Head of caudate nucleus (tissue), 42 donors: ENCODE measurements at places on chromosomes 7 and 10.
A peak's percentile ranks its signal among the peaks of the same experiment; 100 is the strongest.

- no peak for DNase-seq
Measured at GRCh38 chr7:516216-516605, 3.4 kb downstream of the PDGFA start.

- no peak for DNase-seq
Measured at GRCh38 chr10:79431891-79432831, 13.3 kb downstream of the ZCCHC24 start.

DNA sequence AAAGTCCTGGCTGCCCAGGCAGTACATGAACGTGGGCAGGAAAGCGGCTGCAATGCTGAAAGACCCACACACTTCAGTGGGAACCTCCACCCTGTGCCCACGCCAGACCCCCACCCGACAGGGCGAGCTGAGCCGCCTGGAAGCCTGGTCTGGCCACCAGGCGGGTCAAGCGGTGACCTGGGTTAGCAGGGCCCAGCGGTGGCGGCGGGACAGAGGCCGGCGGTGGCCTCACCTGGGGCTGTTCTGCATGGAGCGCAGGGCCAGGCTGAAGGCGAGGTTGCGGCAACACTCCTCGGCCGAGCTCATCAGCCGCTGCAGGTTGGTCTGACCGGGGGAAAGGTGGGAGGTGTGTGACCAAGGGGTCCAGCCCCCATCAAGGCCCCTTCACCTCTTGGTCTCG is 11.6 kb upstream of the MICALL2 start:
- DNase-seq, result no peak

DNA sequence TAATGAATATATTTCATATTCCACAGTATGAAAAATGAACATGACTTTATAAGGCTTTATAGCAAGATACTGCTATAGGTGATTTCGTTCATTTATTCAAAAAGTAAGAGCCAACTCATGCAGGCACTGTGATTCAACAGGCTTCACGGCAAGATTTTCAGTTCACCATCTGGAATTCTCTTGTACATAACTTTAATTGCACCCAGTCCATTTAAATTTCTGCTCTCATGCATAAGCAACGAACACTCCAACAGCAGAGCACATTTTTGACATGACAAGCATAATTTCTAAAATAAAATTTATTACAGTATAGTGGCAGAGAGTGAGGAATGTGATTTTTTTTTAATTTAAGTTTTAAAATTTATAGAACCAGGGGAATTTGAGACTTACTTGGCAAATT is 436.1 kb downstream of the PHTF2 start:
- DNase-seq, result no peak

GRCh38 chr7:29805886-29806207 is 461 bp upstream of the WIPF3 start:
- no peak for DNase-seq

DNA sequence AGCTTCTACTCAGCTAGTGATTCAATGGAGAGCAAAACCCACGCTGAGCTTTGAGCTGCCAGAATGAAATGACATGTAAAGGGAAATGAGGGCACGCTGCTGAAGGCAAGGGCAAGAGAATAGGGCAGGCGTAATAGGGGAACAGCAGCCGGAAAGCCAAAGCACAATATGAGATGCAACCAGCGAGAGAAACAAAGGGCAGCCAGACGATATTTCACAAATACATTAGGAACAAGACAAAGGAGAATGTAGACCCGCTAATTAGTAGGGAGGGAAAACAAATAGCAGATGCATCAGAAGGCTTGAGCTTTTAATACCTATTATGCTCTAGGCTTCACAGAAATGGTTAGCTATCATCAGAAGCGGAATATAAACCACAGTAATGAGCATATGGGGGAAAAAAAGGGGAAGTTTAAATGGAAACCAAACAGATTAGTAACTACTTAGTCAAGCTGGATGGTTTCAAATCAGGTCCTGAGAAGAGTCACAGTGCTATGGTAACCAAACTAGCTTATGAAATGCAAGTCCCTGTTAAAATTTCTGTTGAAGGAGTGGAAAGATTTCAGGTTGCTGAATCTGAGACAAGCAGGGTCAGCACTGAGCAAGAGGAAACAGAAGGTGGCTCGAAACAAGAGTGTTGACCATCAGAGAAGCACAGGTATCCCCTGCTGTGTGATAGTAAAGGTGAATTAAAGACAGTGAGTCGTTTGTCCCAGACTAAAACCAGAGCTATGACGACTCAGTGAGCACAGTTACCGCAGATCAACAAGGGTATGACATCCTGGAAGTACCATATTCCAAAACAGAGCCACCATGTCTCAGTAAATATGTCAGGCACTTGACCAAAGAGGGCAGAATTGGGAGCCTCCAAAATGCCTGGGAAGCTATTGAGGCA is 496.9 kb upstream of the CELF2 start:
- peak; percentile 41 for DNase-seq

GRCh38 chr10:11218395-11218794 is 200.7 kb downstream of the CELF2 start:
- DNase-seq, result no peak

GRCh38 chr10:117132751-117133231 is 5.3 kb downstream of the VAX1 start:
- no peak for DNase-seq

GRCh38 chr10:53315709-53316108 is 543.1 kb upstream of the MBL2 start:
- no peak for DNase-seq

GRCh38 chr7:29610086-29610485 is 46.5 kb downstream of the PRR15 start:
- no peak for DNase-seq

DNA sequence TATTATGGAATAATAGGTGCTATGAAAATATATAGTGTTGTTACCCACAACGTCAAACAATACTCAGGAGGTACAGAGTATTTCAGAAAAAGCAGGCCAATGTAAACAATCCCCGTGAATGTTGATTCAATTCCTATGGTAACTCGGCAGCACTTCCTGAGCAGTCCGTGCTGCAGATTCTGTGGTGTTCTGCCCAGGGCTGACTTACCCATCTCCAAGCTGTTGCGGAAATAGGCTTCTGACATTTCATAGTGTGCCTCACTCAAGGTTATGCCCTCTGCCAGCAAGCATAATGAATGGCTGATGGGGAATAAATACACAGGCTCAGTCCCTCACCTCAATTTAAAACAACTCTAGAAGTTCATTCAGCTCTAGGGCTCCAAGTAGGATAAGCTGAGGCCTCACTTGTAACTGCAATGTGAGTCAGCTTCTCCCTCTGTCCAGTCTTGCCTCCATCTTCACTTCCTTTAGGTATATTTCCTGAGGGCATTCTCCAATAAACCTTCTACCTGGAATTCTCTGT is 177.6 kb downstream of the GNAI1 start:
- DNase-seq, result no peak

DNA sequence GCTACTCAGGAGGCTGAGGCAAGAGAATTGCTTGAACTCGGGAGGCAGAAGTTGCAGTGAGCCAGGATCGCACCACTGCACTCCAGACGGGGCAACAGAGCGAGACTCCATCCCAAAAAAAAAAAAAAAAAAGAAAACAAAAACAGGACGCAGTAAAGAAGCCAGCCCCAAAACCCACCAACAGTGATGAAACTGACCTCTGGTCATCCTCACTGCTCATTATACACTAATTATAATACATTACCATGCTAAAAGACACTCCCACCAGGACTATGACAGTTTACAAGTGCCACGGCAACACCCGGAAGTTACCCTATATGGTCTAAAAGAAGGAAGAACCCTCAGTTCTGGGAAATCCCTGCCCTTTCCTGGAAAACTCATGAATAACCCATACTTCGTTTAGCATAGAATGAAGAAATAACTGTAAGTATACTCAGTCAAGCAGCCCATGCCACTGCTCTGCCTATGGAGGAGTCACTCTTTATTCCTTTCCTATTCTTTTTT is 40.0 kb upstream of the EIF4H start:
- DNase-seq, result no peak

GRCh38 chr7:33745934-33746333 is 159.4 kb upstream of the BMPER start:
- no peak for DNase-seq

GRCh38 chr7:127759945-127760421 is 108.0 kb downstream of the SND1 start:
- no peak for DNase-seq

DNA sequence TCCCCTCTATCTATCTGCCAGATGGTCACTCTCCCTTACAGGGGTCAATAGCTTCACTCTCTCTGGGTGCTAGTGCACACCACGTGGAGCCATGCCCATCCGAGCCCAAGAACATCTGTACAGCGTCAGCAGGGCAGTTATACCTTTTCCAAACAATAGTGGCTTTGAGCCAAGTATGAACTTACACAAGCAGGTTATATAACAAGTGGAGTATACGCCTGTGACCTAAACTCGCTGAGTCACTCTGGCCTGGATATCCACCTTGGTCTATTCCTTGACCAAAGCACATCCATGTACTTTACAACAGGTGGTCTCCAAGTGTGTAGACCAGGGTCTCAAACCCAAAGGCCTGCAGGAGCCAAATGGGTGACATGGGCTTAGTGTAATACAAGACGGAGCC is 20.3 kb downstream of the PLAC9 start:
- DNase-seq, result no peak

- no peak for DNase-seq
Measured at GRCh38 chr10:126171555-126171954, 216.7 kb downstream of the ADAM12 start.

- DNase-seq, result no peak
Measured at GRCh38 chr10:2936816-2937215, 130.5 kb upstream of the PFKP start.

GRCh38 chr10:34539533-34540315 is 275.4 kb downstream of the PARD3 start:
- DNase-seq, result no peak

DNA sequence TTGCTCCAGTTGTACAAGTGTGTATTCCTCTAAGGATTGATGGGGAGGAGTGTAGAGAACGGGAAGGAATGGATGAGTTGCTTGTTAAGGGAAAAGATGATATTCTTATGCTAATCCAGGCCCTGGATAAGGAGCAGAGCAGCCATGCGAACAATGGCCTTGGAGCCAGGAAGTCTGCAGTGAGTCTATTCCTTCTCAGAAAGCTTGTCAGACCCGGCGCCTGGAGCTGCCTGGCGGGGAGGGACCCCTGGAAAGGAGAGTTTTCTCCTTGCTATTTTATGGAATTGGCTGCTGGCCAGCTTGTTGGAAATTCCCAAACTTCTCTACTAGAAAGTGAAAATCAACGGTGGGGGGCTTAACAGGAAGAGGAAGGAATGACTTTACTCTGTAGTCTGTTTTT is 89.1 kb downstream of the MMRN2 start:
- peak; percentile 16 for DNase-seq

GRCh38 chr10:44989597-44990301 is 11.0 kb upstream of the ZNF22 start:
- no peak for DNase-seq

DNA sequence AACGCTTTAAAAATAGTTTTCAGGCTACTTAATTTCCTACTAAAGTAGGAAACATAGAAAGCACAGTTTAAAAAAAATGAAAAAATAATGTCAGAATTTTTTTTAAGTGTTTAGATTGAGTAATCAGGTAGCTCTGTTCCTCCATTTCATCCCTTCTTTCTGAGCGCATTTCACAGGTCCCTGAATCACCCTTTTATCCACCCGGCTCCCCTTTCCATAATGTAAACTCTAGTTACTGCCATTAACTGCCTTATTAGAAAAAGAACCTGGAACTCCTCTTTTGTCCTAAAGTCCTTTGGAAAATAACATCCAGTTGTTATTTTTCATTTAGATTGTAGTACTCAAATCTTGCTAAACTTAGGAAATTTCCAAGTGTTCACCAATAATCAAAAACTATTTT is 5.8 kb downstream of the KCND2 start:
- DNase-seq, result no peak

- no peak for DNase-seq
Measured at GRCh38 chr7:157088136-157088535, 50.6 kb upstream of the UBE3C start.

DNA sequence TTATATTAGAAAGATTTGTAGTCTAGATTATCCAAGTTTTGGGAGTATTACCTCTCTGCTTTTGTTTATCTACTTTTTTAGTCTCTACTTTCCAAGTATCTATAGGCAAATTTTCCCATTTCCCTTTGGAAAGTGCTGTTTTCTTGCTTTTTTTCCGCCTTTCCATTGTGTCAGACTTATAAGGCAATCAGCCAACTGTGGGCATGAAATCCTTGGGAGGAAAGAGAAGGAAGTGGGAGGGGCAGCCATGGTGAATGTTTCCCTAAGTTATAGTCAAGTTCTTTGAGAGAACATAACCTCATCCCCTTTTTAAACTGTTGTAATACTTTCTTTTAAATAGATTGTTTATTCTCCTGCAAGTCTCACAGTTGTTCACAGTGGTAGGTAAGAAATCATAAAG is 52.6 kb downstream of the PTEN start:
- DNase-seq, result no peak

- no peak for DNase-seq
Measured at GRCh38 chr7:4386190-4386589, 295.9 kb upstream of the FOXK1 start.

GRCh38 chr10:22042557-22043326 is 39.2 kb upstream of the DNAJC1 start:
- DNase-seq, result peak; percentile 17

DNA sequence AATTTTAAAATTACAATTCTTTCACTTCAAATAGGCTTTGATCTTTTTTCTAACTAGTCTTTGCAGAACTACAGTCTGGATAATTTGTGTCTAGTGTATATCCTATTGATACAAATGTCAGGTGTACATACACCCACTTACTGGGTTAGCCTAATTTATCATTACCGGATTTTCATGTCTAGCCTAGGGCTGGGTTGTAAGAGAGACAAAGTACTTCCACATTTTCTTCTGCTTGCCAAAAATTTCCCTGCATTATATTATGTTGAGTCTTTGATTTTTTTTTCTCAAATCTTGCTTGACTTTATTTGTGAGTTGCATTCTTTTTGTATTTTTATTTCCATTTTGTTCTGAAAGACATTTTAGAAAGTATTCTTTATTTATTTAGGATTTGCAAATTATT is 284.8 kb upstream of the FZD8 start:
- DNase-seq, result no peak

- DNase-seq, result no peak
Measured at GRCh38 chr7:151424799-151425198, 15.0 kb upstream of the WDR86 start.

- DNase-seq, result no peak
Measured at GRCh38 chr10:28012990-28013515, 14.2 kb upstream of the ODAD2 start.

DNA sequence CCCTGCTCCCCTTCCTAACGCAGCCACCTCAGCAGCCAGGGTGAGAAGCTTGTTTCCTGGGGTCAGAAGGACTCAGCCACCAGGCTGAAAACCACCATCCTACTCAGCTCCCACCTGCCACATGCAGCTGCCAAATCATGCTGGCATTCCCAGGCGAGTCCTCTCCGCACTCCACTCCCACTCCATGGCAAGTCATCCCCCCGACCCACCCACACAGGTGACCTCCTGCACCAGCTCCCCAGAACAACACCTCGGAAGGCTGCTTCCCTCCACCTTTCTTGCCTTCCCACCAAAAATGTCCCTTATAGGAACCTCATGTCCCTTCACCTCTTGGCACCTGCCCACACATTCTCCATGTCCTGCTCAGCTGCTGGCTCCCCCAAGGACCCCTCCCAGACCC is 4.6 kb downstream of the PDAP1 start:
- no peak for DNase-seq

GRCh38 chr10:116614796-116615195 is 6.0 kb upstream of the PNLIPRP2 start:
- no peak for DNase-seq
